ENCODE measurements at places on chromosomes 6 and 20.

DNA sequence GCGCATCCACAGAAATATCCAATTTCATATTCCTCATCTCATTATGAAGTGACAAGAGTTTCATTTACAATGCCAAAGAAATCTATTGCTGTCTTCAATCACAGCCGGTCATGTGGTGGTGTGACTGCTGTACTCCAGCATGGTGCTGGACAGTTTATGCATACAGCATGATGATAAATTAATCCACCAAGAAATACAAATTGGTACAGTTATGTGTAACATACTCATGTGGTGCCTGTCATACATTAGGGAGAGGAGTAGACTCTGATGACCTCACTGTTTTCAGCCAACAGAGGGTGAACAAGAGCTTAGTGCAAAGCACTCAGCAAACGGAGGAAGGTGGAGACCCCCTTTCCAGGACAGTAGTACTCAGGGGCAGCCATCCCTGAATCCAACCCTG, 178.4 kb upstream of the SYNDIG1 start:
- DNase-seq: no peak

GRCh38 chr6:66478705-66479104, 771.7 kb upstream of the EYS start:
- no peak for DNase-seq

DNA sequence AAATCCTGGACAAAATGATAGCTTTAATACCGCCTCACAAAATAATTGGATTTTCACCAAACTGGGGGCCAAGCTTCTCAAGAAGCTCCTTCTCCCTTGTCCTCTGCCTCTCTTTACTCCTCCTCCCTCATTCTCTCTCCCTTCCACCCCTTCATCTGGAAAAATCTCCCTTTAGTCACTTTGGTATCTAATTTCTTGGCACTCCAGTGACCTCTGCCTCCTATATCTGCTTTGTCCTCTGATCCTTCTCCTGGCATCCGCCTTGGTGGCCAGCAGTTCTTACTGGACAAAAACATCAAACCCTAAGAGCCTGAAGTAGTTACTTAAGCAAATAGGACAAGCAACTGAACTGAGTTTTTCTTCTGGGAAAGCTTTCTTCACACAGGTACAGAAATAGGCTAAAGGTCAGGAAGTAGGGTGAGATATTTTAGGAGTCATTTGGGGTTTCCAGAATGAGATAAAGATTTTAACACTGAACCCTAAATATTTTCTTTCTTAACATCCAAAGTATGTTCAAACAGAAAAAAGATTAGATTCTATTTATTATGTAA, 220.7 kb downstream of the ARHGAP18 start:
- no peak for DNase-seq

DNA sequence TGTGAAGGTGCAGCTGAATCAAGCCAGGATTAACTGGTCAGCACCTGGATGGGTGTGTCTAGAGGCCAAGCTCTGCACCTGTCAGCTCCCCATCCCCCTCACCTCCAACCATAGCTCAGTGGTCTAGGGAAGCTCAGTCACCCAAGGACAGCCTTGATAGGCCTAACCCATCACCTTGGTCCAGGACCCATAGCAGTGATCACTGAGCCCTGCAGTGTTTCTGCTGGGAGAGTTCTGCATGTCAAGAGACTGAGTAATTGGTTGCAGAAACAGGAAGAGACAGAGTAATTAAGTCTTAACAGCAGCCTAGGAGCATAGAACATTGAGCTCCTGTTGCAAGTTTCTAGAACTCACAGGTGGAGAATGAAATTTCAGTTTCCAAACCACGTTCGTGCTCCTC, 18.7 kb upstream of the RALGAPB start:
- DNase-seq: no peak

DNA sequence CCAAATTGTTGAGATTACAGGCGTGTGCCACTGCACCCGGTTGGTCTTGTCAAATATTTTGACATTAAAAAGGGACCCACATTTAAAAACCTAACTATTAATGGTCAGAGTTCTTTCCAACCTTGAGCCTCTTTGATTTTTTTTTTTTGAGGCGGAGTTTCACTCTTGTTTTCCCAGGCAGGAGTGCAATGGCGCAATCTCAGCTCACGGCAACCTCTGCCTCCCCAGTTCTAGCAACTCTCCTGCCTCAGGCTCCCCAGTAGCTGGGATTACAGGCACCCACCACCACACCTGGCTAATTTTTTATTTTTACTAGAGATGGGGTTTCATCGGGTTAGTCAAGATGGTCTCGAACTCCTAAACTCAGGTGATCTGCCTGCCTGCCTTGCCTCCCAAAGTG, 31.3 kb downstream of the CTNNBL1 start:
- no peak for DNase-seq

- DNase-seq: no peak
These were observed 387.8 kb downstream of the BMP2 start for GRCh38 chr20:7155282-7155681.

DNA sequence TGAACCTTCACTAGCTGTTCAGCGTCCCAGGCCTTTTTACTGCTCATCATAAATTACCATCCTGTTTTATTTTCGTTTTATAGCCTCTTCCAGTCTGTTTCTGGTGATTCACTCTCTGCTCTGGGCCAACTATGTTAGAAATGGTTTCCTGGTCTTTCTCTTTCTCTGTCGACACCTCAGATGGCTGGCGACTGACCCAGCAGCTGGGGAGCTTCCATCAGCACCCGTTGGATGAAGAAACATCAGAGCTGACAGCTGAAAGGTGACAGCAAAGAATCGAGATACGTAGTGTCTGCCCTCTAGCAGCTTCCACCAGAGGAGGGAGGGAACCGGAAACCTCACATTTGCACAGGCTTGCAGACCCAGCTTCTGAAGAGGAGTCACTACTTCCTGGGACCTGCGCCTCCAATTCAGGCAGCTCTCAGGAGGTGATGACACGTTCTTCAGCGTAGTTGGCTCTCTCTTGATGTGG, 82.9 kb upstream of the MLN start:
- DNase-seq: no peak

DNA sequence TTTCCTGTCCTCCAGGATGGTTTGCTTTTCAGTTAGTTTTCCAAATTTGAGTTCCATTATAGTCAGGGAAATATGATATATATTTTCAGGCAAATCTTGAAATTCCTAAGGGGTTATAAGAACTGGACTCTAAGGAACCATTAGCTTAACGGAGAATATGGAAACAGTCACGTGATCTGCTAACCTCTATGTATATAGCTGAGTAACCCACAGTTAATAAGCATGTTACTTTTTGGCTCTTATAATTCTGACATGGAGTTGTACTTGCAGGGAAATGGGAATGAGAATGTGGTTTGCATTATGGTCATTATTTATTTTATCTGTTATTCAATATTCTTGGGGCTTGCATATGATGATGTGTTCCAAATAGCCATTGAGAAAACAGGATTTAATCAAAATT, 23.3 kb downstream of the SOBP start:
- no peak for DNase-seq

GRCh38 chr20:58374027-58374850, 14.8 kb upstream of the VAPB start:
- DNase-seq: no peak

DNA sequence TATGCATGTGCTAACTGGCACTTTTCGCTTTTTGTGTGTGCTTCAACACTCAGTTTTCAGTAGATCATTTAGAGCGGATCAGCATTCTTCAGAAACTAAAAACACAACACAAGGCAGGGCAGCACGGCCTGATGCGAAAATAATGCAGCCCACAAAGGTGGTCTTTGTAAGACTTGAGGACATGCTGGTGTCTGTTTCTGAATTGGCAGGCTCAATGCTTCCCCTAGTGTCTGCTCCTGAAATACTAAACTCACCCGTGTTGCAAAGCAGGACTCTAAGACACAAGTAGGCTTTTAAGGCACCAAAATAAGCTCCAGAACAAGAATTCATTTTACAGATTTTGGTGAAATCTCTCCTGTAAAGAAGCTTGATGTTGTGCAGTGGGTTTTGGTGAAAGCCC, 676.5 kb downstream of the TENT5A start:
- no peak for DNase-seq

DNA sequence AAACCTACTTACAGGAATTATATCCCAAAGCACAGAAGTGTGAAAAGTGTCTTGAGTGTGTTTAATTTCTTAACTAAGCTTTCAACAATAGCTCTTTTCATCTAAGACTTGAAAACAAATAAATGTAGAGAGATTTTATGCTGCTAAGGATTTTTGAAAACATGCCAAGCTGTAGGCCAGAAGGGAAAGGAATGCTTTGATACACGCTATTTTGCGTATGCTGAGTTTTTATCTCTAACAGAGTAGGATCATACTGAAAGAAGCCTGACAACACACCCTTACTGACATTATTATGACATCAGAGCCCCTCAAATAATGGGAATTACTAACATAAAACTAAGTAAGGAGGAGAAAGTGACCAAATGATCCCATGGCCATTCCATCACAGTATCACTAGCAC, 265.5 kb downstream of the KHDC1L start:
- DNase-seq: no peak

- DNase-seq: no peak
These were observed 124.0 kb downstream of the ZFAND3 start for GRCh38 chr6:37943436-37944058.

DNA sequence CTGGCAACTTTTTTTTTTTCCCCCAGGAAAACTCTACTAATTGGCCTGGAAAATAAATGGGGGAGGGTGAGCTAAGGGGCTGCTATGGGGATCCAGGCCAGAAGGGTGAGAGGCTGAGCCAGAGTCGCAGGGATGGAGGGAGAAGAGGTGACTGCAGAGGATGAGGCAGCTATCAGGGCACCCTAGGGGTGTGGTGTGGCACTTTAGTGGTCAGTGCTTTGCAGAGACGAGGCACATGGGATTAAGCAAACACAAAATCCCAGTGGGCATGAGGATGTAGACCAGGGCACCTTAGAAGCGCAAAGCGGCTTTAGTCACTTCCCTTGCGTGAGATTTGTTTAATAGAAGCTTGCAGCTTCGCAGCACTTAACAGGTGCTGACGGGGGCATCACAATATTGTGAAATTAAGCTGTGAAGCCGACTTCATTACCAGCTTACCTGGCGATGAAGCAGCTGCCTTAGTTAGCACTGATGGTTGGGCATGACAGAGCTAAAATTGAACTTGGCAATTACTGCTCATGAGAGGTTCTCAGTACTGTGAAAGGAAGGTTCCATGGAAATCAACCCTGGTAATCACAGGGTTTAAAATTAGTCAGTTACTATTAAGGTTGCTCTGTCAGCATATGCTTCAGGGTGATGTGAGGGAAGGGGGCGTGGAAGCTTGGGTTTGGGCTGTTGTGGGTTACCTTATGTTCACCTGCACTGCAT, 26.0 kb downstream of the TOX2 start:
- DNase-seq: no peak

DNA sequence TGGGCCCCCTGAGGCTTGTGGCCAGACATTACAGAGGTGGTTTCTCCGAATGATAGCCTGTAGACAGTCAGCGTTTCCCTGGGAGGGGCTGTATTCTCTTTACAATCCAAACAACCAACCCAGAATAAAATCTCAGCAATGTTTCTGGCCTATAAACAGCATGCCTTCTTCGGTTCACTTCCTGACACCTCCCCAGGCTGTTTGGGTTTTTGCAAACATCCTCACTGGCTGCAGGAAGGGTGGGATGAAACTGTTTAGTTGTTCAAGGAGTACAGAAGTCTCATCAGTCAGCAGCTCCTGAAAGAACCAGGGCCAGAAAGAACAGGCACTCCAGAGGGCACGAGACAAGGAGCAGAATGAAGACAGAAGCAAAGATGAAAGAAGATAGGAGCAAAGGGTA, 350.0 kb downstream of the QKI start:
- DNase-seq: no peak

GRCh38 chr6:85422996-85423395, 26.9 kb upstream of the NT5E start:
- no peak for DNase-seq
